ENCODE measurements at places on chromosomes 6 and 20.

- DNase-seq, result no peak
Measured at GRCh38 chr6:117546674-117547073, 55.6 kb downstream of the GOPC start.

DNA sequence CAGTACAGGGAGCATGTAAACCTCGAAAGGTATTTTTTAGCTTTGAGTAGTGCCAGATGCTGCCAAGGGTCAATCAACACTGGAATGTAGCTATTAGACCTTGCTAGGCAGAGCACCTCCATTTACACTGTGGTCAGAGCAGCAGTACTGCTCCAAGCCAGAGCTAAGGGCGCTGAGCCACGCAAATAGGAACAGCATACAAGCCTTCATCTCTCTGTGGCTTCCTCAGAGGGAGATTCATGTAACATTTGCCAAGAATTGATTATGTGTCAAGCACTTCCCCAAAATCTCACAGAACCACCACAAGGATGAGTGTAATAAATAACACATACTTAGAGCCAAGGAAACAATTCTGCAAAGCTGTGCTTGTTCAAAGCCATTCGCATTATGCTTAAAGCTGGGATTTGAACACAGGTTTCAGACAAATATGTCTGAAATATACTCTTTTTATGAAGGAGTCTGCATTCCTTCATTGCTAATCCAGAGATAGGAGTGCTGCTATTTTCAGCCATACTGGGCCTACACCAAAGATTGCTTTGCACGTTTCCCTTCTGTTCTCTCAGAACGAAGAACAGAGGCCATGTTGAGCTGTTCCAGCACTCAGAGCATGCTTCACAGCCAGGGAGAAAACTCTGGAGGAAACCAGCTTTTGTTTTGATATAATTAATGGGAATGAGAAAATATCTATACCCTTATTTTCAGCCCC lies 97.7 kb downstream of the SLC16A10 start:
- DNase-seq, result no peak

DNA sequence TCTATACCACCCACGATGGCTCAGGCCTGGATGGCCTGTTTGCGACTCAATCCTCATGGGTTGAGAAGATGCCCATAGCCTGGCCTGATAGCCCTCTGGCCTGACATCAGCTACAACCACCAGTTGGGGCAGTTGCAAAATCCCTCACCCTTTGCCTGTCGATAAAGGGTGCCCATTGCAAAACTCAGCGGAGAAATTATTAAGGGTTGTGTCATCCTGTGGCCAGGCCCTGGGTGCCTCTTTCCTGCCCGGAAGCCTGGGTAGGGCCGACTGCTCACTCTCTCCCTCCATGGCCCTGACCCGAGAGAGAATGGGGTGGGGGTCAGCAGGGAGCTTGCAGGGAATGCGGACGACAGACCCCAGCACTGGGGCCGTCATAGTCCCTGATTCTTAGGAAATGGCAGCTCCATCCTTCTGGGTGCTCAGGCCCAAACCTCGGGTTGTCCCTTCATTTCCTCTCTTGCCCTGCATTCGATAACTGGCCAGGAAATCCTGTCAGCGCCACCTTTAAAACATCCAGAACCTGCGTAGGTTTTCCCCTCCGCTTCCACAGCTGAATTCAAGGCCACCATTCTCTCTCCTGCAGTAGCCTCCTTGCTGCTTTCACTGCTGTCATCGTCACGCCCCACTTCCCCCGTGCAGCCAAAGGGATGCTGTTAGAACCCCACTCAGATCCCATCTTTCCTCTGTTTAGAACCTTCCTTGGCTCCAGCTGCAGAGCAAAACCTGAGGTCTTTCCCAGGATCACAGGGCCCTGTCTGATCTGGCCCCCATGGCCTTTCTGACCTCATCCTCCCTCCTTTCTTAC lies 31.1 kb downstream of the CEBPB start:
- no peak for DNase-seq

GRCh38 chr6:41636833-41637193 lies 1.5 kb upstream of the MDFI start:
- DNase-seq, result no peak

DNA sequence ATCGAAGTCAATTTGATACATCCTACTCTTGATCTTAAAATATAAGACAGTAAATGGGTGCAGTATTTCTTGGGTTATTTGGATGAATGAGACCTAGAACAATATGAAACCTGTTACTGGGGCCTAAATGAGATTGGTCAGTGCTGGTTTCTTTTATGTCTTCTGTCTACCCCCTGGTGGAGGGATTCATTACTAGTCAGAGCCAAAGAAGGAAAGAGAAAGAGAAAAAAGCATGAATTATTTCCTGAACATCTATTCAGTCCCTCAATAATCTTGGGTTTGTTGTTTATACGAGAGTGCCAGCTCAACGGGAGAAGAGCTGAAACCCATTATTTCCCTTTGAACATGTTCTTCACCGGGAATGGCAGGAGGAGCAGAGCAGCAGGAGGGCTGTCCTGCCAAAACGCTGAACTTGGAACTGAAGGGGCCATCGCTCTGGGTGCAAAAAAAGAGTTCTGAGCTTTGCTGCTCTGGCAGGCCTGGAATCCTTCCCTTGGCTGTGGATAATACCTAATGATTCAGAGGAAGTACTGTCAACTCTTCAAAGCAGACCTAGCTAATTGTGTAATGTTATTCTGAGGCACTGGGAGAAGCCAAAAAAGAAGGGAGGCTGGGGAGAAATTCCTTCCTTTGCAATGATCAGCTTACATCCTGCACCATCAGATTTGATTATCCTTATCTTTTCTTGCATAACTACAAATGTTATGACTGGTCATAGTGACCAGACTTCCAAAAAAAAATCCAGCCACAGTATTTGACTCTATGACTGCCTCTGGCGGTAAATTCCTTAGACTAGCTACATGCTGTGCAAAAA lies 72.0 kb downstream of the BLOC1S5 start:
- DNase-seq, result peak; percentile 71

- no peak for DNase-seq
Measured at GRCh38 chr6:89360415-89360999, 8.0 kb upstream of the UBE2J1 start.
